ENCODE measurements at places on chromosomes 2 and 18.

DNA sequence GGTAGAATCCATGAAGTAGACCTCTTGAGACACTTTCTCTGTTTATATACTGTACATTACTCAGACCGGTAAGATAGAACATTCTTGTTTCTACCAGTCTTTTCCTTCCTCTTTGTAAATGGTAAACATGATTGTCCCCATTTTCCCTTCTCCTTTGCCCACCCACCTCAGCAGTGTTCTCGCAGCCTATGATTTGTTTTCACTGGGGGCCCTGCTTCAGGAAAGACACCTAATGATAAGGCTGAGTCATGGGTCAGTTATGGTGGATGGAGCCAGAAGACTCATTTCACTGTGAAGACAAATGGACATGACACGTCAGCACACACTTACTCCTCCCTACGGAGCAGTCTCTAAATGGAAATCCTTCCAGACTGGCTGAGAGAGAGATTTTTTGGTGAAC lies 23.7 kb downstream of the CENPO start:
- peak; percentile 79 for ATAC-seq

- no peak for ATAC-seq
Observed at GRCh38 chr2:239259603-239260298, 141.1 kb downstream of the HDAC4 start.

- ATAC-seq, result peak; percentile 86
Observed at GRCh38 chr18:49666045-49666775, 104.4 kb downstream of the LIPG start.

GRCh38 chr2:236903978-236904377 lies 181.7 kb upstream of the COPS8 start:
- ATAC-seq, result no peak

DNA sequence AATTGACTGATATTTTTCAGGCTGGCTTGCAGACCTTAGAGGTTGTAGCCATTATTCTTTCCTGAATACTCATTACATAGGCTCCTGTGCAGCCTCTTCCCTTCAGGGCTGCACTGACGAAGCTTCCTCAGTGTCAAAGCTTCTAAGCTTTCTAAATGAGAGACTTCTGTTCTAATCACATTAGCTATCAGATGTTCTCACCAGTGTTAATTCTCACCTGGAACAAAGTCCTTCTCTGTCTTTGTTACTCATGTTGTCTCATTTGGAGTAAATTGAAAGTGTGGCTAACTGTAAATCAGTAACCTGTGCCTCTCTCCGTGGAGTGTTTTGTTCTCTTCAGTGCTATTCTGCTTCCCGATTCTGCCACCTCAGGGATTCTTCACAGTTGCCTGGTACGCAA lies 76.9 kb downstream of the MC4R start:
- no peak for ATAC-seq

DNA sequence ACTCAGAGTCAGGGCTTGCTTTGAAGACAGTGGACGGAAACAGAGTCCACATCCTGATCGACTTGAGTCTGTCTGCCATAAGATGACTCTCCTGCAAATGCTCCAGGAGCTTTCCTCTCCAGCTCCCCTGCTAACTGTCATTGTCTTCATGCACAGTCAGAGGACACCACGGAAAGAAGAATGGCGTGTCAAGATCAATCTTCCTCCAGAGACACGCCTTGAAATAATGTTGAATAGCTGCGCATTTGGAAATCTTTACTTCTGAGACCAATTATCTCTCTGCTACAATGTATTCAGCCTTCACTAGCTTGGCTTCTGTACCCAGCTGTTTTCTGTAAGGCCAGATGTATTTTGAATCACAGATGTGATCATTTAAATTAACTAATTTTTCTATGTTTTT lies 457.2 kb downstream of the CDH2 start:
- ATAC-seq, result no peak

DNA sequence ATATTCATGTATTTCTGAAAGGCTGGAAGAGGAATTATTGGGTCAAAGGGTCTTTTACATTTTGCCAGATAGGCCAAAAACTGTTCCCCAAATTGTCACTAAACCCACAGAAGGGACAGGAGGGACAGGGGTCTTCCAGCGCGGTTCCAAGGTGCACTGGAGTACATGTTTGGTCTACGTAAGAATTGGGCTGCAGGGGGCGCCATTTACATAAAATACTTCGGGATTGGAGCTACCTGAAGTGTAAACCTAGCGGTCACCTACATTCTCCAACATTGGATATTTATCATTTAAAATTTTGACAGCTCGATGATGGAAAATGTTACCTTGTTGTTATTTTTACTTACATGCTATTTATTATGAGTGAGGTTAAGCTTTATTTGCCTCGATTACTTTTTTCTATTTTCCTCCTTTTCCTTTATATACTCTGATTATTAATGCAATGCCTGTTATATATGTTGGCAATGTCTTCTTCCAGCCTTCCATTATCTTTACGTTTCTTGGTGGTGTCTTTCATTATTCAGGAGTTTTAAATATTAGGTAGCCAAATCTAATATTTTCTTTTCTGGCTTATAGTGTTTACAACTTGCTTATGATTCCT lies 43.0 kb upstream of the RAB6C start:
- peak; percentile 88 for ATAC-seq

DNA sequence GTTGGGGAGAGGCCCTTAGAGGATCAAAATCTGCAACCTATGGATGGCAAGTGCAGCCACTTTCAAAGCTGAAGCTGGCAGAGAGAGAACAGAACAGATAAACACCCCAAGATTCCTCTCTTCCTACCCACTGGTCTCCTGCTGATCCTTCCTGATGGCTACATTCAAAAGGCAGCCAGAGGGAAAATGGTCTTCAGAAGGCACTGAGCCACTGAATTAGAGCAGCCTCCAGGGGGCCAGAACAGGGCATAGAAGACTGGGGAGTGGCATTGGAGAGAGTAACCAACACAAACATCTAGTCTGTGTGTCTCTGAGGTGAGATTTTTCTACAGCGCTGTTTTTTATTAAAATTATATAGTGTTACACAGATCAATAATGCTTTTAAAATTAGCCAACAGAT lies 432.6 kb downstream of the PARD3B start:
- ATAC-seq, result no peak

DNA sequence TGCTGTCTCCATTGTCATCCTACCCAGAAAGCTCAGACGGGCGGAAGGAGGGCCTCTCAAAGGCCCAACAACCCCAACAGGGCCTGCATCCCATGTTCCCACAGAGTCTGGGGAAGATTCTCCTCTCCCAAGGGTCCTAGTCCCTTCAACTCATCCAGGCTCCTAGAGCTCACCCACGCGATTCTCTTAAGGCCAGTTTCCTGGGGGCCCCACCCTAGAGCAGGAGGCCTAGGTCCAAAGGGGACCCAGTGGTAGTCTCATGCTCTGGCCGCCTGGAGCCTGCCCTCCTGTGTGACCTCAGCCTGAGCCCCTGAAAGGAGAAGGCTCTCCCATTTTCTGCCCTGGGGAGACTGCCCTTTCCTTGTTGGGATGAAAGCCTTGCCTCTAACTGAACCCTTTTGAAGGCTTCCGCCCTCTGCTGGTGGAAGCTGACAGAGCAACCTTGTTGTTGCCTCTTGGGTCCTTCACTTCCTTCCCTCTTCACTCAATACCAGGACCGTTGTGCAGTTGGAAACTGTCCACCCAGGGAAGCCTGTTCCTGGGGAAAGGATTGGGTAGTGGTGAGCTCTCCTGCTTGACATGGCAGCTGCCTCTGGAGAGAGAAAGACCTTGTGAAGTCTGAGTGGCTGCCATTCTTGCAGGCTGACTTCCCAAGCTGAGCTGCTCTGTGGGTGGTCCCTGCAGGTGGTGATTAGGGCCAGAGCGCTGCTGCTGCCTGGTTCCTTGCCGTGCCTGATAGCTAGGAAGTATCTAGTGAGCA lies 86.0 kb upstream of the ALPP start:
- peak; percentile 89 for ATAC-seq

DNA sequence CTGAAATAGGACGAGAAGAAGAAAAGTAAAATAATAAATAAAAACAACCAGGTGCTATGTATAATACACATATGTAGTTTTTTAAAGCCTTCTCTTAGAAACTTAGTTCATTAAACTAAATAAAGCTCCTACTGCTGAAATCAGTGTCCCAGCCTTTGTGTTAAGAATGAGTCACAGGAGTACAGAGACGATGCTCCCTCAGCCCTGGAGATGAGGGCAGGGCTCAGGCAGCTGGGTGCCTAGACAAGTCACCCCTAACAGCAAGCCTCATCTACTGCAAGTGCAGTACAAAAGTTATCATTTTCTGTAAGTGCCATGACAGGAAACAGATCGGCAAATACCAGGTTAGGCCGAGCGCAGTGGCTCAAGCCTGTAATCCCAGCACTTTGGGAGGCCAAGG lies 18.2 kb downstream of the KIDINS220 start:
- ATAC-seq, result peak; percentile 44

GRCh38 chr2:241573741-241574140 lies 15.2 kb downstream of the BOK start:
- 0 out of 3 replicates have a peak, but pooled peaks have one; percentile 14 for ATAC-seq

DNA sequence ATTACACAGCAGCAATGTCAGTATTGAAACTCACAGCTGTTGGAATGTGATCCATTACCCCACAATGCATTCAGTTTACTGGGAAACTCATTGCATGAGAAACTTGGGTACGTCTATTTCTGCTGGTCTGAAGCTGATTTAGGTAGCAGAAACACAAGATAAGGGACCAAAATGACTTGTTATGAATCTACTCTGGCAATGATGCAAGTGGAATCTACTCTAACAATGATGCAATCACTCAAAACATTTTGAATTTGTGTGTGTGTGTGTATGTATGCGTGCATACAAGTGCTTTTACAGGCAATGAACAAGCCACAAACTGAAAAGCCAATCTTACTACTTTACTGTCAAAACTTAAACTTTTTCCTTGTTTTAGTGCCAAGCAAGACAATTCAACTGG lies 406.7 kb downstream of the ADCYAP1 start:
- ATAC-seq, result no peak

DNA sequence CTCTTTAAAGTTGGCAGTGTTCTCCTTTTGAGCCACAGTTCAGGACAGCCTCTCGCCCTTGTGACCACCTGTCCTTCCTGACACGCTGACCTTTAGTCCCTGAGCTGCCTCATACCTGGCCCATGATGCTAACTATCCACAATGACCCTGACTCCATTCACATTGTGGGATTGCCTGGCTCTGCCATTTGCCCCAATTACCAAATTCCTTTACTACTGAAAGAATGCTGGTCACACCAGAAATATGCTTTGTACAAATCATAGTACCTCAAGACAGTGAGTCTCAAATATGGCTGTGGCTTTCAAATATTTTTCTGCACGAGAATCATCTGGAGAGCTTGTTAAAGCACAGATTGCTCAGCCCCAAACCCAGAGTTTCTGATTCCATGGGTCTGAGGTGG lies 54.2 kb downstream of the LTBP1 start:
- ATAC-seq, result peak; percentile 74

GRCh38 chr18:36464126-36464651 lies 166.7 kb downstream of the FHOD3 start:
- no peak for ATAC-seq

- peak; percentile 14 for ATAC-seq
Observed at GRCh38 chr2:86037795-86038192, 67.9 kb downstream of the POLR1A start.

GRCh38 chr2:216023055-216023648 lies 9.8 kb upstream of the MREG start:
- peak; percentile 97 for ATAC-seq

DNA sequence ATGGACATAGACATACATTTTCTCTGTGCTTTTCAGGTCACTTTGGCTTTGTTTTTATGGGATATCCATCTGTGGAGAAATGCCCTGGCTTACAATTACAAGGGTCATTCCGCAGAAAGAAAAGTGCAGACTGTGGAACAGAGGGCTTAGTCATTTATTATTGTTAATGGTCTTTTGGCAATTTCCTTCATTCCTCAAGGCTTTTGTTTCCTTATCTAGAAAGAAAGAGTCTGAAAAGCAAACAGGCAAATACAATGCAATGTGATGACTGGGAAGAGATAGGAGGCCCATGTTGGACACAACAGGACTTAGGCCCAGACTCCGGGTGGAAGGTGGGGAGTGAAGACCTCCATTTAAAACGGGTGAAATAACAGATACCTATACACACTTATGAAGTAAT lies 129.5 kb upstream of the CAVIN2 start:
- ATAC-seq, result peak; percentile 24

- ATAC-seq, result peak; percentile 65
Observed at GRCh38 chr2:218323526-218324472, 31.5 kb upstream of the TMBIM1 start.

- no peak for ATAC-seq
Observed at GRCh38 chr2:168432565-168433186, 23.4 kb upstream of the CERS6 start.

Measured in SK-N-SH treated with all-trans-retinoic acid at 6 μM for 48 hours (cell line).